CD4-positive, alpha-beta memory T cell (primary cell): ENCODE measurements at places on chromosomes 12 and 14. TPM values are rescaled to one million over a fixed set of nuclear protein-coding genes. Genes with fewer than 3 reads are reported as not detected.

The OR4E2 gene
- not detected for total RNA-seq

The RPS6KA5 gene
- total RNA-seq = 44.7 TPM

The DPPA3 gene
- not detected for total RNA-seq

The NANOG gene
- not detected for total RNA-seq

The CD4 gene
- total RNA-seq = 285 TPM

The PRB2 gene
- total RNA-seq = not detected

The NPAS3 gene
- total RNA-seq = not detected

DNA sequence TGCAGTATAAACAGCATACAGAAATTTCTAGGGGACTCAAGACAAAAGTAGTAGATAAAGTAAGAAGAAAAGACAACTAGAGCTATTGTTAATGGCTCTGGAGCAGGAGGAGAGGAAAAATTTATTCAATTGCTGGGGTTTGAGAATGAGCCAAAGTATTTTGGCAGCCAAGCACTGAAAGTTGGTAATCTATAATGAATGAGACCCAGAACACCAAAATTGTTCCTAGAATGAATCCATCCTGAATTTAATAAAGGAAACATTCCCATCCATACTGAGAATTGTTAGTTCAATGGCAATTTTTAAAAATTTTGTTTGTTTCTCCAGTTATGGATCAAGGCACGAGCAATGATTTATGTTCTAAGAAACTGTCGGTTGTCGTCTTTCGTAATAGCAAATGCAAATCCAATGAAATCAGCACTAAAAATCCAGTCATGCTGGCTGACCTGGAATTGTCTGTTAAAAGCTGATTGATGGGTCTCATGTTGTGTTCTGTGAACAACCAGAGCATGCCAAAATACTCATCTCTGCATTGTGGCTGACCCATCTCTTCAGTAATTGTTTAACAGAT lies 170.9 kb upstream of the LMNTD1 start:
- H3K4me3 ChIP-seq = no peak overlapping the region
- no peaks in the 10 kb centered on the region for H3K4me1 ChIP-seq
- no peaks in the 10 kb centered on the region for H3K27me3 ChIP-seq
- H3K36me3 ChIP-seq = no peaks in the 10 kb centered on the region

- no peaks in the 10 kb centered on the region for H3K27me3 ChIP-seq
- H3K4me1 ChIP-seq = no peaks in the 10 kb centered on the region
- H3K36me3 ChIP-seq = no peaks in the 10 kb centered on the region
- DNase-seq = no peak
- no peak overlapping the region for H3K4me3 ChIP-seq
- no peak overlapping the region for H3K27ac ChIP-seq
These were observed 821.3 kb upstream of the TMEM132C start for GRCh38 chr12:127445581-127446139.

GRCh38 chr12:21828136-21828775 lies 53.8 kb upstream of the KCNJ8 start:
- no peaks in the 10 kb centered on the region for H3K36me3 ChIP-seq
- no peak for DNase-seq
- H3K27me3 ChIP-seq = no peaks in the 10 kb centered on the region
- no peak overlapping the region for H3K4me3 ChIP-seq
- H3K4me1 ChIP-seq = no peaks in the 10 kb centered on the region

- no peaks in the 10 kb centered on the region for H3K27me3 ChIP-seq
- H3K36me3 ChIP-seq = peaks cover 4% of the 10 kb centered on the region
- no peak for DNase-seq
- H3K4me3 ChIP-seq = no peak overlapping the region
- H3K27ac ChIP-seq = no peak overlapping the region
These were observed 9.7 kb downstream of the SLC25A47 start for GRCh38 chr14:100332797-100333196.

- H3K4me3 ChIP-seq = no peak overlapping the region
- no peaks in the 10 kb centered on the region for H3K36me3 ChIP-seq
- H3K27me3 ChIP-seq = peaks cover 6% of the 10 kb centered on the region
- no peaks in the 10 kb centered on the region for H3K4me1 ChIP-seq
- H3K27ac ChIP-seq = no peak overlapping the region
- no peak for DNase-seq
These were observed 1.8 kb downstream of the GALNT9 start for GRCh38 chr12:132327336-132328171.

- H3K27me3 ChIP-seq = no peaks in the 10 kb centered on the region
- H3K4me3 ChIP-seq = no peak overlapping the region
- DNase-seq = no peak
- no peaks in the 10 kb centered on the region for H3K4me1 ChIP-seq
- H3K36me3 ChIP-seq = no peaks in the 10 kb centered on the region
These were observed 40.6 kb downstream of the PPP1R13B start for GRCh38 chr14:103806805-103807204.

GRCh38 chr12:1250641-1251040 lies 259.6 kb downstream of the ERC1 start:
- H3K4me1 ChIP-seq = no peaks in the 10 kb centered on the region
- no peak overlapping the region for H3K27ac ChIP-seq
- DNase-seq = no peak
- no peak overlapping the region for H3K4me3 ChIP-seq
- no peaks in the 10 kb centered on the region for H3K27me3 ChIP-seq

- H3K27ac ChIP-seq = no peak overlapping the region
- peaks cover 10% of the 10 kb centered on the region for H3K4me1 ChIP-seq
- no peak overlapping the region for H3K4me3 ChIP-seq
- no peaks in the 10 kb centered on the region for H3K27me3 ChIP-seq
These were observed 8.4 kb upstream of the EID3 start for GRCh38 chr12:104294927-104295668.

GRCh38 chr12:71876137-71876799 lies 36.7 kb downstream of the TBC1D15 start:
- no peak overlapping the region for H3K4me3 ChIP-seq
- no peak overlapping the region for H3K27ac ChIP-seq
- no peaks in the 10 kb centered on the region for H3K27me3 ChIP-seq
- DNase-seq = no peak
- H3K4me1 ChIP-seq = no peaks in the 10 kb centered on the region

- no peak for DNase-seq
- H3K36me3 ChIP-seq = no peaks in the 10 kb centered on the region
These were observed 115.1 kb upstream of the PTPRB start for GRCh38 chr12:70752327-70752726.

DNA sequence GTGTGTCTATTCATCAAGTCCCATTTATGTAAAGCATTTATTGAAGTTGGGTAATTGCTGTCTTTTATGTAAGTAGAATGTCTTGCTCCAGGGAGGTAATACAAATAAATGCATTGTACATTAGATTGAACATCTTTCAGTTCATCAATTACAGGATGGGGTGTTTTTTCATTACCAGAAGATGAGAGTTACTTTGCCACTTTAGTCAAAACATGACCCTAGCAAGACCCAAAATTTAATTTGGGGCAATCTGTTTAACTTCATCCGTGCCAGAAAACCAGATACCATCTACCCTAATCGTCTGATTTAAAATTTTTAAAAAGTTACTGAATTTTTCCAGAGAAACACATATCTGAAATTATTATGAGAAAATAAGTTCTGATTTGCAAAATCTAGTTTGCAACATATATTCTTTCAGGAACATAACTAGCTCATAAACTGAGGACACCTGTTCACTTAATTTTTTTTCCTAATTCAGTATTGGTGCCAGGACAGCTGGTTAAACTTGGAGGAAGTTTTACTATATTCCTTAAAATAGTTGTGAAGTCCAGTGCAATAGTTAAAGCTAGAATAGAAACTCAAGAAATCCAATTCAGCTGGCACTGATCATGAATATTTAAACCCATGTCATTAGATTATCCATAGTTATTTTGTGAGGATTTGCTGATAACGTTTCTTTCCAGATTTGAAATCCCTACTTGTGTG lies 114.5 kb downstream of the SRGAP1 start:
- H3K4me1 ChIP-seq = no peaks in the 10 kb centered on the region
- no peak overlapping the region for H3K4me3 ChIP-seq
- no peak for DNase-seq
- no peaks in the 10 kb centered on the region for H3K36me3 ChIP-seq
- no peaks in the 10 kb centered on the region for H3K27me3 ChIP-seq
- no peak overlapping the region for H3K27ac ChIP-seq

DNA sequence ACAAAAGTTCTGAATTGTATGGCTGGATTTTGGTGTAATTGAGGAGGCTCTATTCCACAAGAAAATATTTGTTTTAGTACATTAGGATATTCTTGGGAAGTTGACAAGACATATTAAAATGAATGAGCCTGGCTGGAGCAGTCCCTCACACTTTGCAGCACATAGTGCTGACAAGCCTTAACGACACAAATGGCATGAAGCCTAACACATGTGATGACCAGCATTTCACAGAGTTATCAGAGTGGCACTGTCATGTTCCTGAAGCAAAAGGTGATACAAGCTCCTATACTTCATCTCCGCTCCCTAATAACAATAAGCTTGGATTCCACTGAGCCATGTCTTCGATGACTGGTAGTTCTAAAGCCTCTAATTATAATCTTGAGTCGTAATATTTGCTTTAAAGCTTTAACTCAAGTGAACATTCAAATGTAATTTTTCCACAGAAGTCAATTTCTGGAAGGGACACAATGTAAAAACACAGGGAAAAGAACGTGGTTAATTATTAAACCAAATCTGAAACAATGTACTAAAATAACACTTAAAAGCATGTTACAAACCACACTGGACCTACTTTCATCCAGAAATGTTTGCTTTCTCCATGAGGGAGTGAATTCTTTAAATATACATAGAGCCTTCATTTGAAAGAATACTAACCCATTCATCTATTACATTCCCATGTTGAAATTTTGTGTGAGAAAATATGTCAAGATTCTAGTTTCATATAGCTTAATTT lies 49.6 kb downstream of the GRIP1 start:
- no peak for DNase-seq
- H3K4me3 ChIP-seq = no peak overlapping the region
- no peaks in the 10 kb centered on the region for H3K4me1 ChIP-seq
- no peaks in the 10 kb centered on the region for H3K27me3 ChIP-seq

DNA sequence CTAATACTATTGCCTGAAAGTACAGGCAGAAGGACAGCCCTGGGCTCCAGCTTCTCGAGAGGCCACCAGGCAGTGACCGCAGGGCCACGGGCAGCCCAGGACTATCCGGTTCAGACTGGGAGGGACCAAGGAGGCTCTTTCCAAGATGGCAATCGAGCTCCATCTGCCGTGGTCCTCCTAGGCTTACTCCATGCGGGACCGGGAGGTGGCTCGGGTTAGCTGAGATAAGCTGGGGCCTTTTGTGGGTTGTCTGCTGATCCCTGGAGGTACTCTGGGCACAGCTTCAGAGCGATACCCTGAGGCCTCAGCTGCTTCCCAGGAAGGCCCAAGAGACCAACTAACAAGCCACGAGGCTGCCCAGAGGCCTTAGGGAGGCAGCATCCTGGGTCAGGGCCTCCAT lies 33.1 kb downstream of the SNRNP35 start:
- no peaks in the 10 kb centered on the region for H3K36me3 ChIP-seq
- no peaks in the 10 kb centered on the region for H3K4me1 ChIP-seq
- no peaks in the 10 kb centered on the region for H3K27me3 ChIP-seq
- H3K4me3 ChIP-seq = no peak overlapping the region

DNA sequence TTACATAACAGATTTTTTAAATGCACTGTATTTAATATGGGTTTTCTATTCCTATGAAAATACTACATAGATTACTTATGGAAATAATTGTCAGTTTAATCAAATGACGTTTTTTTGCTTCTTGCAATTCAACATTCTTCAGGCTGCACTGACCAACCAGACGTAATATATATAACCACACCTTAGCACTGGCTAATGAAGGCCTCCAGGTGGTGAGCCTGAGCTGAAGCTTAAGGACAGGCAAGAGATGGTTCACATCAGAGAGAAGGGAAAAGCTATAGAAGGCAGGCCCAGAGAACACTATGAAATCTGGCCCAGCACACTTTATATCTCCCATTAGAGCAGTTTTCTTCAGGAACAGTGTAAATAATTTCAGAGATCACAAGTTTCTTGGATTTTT lies 2.8 kb upstream of the MDGA2 start:
- H3K4me3 ChIP-seq = no peak overlapping the region
- H3K27ac ChIP-seq = no peak overlapping the region
- no peaks in the 10 kb centered on the region for H3K36me3 ChIP-seq
- DNase-seq = no peak
- no peaks in the 10 kb centered on the region for H3K4me1 ChIP-seq

DNA sequence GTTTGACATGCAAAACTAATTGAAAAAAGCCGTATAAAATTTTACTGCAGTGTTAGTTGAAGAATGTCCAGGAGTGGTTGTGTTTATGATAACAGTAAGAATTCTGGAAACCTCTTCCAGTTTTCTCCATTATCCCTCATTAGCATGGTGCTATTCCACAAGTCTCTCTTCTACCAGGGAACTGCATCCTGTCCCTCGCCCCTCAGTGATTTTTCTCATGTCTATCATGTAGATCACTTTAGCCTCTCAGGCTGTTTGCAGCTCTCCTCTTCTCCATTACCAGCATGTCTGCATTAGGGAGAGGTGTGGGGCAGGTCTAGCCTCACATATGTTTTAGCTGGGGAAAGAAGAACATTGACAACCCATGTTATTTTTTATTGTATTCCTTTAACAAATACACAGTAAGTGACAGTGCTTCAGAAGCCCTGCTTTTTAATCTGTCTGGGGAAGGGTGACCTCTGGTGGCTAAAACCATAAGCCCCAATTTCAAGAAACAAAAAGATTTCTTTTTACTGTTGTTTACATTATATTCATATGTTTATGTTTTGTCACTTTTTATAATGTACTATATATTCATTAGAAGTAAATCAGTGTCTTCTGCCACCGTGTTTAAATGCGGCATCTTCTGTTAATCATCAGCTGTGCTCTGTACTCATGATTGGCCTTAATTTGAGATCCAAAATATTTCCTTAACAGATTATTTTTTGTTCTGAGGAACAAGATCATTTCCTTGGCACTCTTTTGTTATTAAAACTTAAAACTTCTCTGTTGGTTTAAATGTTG lies 70.7 kb downstream of the RASSF8 start:
- H3K27me3 ChIP-seq = no peaks in the 10 kb centered on the region
- H3K4me3 ChIP-seq = no peak overlapping the region
- no peaks in the 10 kb centered on the region for H3K36me3 ChIP-seq
- H3K27ac ChIP-seq = no peak overlapping the region
- no peaks in the 10 kb centered on the region for H3K4me1 ChIP-seq

DNA sequence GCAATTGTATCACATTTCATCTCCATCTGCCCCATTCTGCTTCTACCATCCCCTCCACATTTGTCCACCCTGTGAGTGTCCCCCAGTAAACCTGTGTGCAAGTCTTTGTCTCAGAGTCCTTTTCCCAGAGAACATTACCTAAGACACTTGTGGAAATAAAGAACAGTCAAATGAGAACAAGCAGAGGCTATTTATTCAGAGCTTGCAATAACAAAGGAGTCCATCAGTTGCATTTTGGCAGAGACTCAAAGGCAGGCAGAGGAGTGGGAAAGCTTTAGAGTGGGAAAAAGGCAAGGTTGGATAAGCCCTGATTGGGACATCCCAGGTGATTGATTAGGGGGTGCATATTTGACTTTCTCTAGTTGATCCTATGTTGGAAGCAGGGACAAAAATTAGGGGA lies 18.2 kb upstream of the PPFIBP1 start:
- no peaks in the 10 kb centered on the region for H3K27me3 ChIP-seq
- no peak for DNase-seq
- H3K27ac ChIP-seq = no peak overlapping the region
- H3K4me3 ChIP-seq = no peak overlapping the region
- no peaks in the 10 kb centered on the region for H3K4me1 ChIP-seq

DNA sequence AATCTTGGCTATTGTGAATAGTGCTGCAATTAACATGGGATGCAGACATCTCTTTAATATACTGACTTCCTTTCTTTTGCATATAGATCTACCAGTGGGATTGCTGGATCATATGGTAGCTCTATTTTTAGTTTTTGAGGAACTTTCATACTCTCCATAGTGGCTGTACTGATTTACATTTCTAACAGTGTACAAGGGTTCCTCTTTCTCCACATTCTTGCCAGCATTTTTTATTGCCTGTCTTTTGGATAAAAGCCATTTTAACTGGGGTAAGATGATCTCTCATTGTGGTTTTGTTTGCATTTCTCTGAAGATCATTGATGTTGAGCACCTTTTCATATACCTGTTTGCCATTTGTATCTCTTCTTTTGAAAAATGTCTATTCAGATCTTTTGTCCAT lies 8.4 kb downstream of the AMDHD1 start:
- no peak overlapping the region for H3K4me3 ChIP-seq
- no peak for DNase-seq
- no peaks in the 10 kb centered on the region for H3K27me3 ChIP-seq
